A673 (cell line): ENCODE measurements at places on chromosomes 12 and 14. TPM values are rescaled to one million over a fixed set of nuclear protein-coding genes. Genes with fewer than 3 reads are reported as not detected.
A peak's percentile ranks its signal among the peaks of the same experiment; 100 is the strongest.

FBXO34 gene
- 20.9 and 21.4 TPM in 2 replicates for total RNA-seq

FAM181A gene
- total RNA-seq, result not detected in 2 replicates

DNA sequence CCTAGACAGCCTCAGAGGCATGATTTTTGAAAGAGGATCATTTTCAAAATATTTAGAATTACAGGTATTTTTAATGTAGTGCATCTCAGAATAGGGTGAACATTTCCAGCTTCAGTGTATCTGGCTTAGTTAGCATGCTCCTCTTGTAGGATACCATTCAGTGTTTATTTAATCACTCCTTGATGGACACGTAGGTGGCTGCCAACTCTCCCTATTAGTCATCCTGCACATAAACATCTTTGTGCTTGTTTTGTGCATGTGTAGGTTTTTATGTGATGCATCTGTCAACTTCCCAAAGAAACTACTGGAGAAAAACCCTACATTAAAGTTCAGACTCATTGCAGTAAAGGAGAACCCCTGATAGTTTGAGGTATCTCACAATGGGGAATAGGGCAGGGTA lies 52.5 kb upstream of the RBM19 start:
- no peak overlapping the region for H3K4me3 ChIP-seq
- DNase-seq, result no peak
- no peak overlapping the region for H3K27ac ChIP-seq
- peaks cover 3% of the 10 kb centered on the region for H3K27me3 ChIP-seq
- no peaks in the 10 kb centered on the region for H3K36me3 ChIP-seq

GRCh38 chr14:61025251-61026223 lies 44.5 kb downstream of the SLC38A6 start:
- peak overlapping the region; percentile 69 for H3K27ac ChIP-seq
- peak; percentile 88 for DNase-seq
- peaks cover 46% of the 10 kb centered on the region for H3K4me1 ChIP-seq
- H3K4me3 ChIP-seq, result no peak overlapping the region

DNA sequence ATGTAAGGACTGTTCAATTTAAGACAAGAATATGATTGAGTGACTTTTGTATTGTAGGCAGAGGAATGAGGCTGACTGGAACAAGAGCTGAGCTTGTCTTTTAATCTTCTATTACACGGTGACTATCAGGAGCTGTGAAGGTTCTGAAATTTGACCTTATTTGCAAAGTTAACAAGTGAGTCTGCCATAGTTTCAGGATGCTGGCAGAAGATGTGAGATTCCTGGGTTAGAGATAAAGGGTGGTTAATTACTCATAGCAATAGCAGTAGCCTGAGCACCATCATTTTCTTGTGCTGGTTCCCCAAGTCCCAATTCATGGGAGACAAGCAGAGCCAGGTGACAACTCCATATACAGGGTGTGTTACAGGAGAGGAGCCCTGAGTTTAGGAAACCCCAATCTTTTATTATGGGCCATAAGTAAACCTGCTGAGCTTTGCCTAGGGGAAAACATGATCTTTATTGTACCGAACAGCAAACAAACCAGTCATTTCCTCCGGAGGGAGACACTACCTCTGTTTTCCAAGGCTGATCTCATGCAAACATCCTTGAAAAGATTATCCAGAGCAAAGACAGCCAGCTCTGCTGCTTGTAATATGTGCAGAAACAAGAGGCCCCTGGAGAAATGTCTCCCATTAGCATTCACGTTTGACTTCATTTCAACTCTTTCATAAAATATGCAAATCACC lies 51.7 kb upstream of the DDX11 start:
- no peak overlapping the region for H3K4me3 ChIP-seq
- no peak overlapping the region for H3K27ac ChIP-seq
- no peak for DNase-seq

DNA sequence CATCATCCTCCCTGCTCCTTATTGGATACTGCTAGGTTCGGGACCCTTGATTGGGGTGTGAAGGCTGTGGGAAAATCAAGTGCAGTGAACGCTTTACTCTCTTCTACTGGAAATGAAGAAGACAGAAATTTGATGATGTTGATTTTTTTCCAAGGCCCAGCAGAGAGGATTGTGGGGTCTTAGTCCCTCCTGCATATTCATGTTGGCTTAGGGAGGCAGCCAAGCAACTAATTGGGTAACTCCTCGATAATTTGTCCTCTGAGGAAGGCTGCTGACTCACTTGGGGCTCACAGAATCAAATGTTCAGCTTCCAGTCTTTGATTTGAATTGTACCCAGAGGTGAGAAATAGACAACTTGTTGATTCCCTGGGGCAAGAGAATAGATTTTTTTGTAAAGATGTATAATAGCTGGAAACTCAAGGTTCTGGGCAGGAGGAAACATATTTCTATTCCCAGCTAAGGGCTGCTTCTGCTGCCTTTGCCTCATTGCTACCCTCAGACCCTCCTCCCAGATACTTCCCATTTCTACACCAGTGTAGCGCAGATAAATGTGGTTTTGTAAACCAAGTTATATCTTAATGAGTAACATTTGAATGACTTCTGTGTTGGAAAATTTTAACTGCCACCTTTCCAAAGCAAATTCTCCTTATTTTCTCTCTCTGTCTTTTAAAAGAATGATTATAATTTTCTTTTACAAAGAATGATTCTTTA lies 21.7 kb downstream of the NEUROD4 start:
- no peaks in the 10 kb centered on the region for H3K4me1 ChIP-seq
- peak; percentile 39 for DNase-seq
- H3K27me3 ChIP-seq, result peaks cover 7% of the 10 kb centered on the region
- no peak overlapping the region for H3K27ac ChIP-seq

DNA sequence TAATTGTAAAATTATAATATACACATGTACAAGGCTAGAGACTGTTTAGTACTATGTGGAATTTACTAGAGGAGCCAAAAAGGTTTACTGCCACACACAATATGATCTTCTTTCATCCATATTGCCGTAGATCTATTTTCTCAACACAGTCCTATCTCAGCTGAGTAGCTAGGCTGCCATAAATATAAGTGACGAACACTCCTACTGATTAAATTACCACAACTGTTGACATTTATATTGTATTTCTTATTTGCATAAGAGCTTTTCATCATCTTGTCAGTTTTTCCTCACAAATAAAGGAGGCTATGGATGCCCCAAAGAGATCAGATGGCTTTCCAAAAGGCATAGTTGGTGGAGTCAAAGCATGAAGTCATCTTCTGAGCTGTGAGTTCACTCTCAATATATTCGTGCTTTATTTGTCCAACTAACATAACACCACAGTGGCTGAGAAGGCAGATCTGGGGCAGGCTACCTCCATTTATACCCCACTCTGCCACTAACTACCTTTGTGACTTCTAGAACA lies 78.6 kb downstream of the CCDC59 start:
- no peak overlapping the region for H3K4me3 ChIP-seq
- DNase-seq, result no peak
- H3K4me1 ChIP-seq, result no peaks in the 10 kb centered on the region

DNA sequence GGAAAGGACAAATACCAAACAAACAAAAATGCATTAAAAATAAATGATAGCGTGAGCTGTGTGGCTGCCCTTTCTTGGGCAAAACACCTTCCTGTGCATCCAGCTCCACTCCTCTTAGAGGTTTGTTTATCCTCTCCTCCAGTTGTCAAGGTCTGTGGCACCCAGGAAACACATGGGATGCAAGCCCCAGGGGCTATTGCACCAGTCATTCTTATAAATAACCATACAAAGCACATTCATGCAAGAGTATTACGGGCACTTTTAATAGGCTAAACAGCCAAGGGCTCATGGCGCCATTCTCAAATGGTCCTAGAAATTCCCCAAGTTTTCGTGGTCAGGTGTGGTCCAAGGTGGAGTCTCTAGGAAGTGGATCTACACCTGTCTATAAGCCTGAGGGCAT lies 257.0 kb downstream of the DPF3 start:
- H3K4me3 ChIP-seq, result no peak overlapping the region
- no peak overlapping the region for H3K27ac ChIP-seq
- DNase-seq, result no peak

GRCh38 chr14:31930493-31931240 lies 146.4 kb upstream of the ARHGAP5 start:
- DNase-seq, result peak; percentile 37
- H3K27ac ChIP-seq, result no peak overlapping the region
- no peak overlapping the region for H3K4me3 ChIP-seq
- no peaks in the 10 kb centered on the region for H3K27me3 ChIP-seq
- no peaks in the 10 kb centered on the region for H3K36me3 ChIP-seq

TCP11L2 gene
- 0.39 and 3.0 TPM in 2 replicates for total RNA-seq

- no peaks in the 10 kb centered on the region for H3K27me3 ChIP-seq
- H3K4me1 ChIP-seq, result peaks cover 48% of the 10 kb centered on the region
- H3K36me3 ChIP-seq, result no peaks in the 10 kb centered on the region
- peak overlapping the region; percentile 15 for H3K27ac ChIP-seq
- DNase-seq, result peak; percentile 84
Observed at GRCh38 chr12:1047898-1048660, 57.1 kb downstream of the ERC1 start.

DNA sequence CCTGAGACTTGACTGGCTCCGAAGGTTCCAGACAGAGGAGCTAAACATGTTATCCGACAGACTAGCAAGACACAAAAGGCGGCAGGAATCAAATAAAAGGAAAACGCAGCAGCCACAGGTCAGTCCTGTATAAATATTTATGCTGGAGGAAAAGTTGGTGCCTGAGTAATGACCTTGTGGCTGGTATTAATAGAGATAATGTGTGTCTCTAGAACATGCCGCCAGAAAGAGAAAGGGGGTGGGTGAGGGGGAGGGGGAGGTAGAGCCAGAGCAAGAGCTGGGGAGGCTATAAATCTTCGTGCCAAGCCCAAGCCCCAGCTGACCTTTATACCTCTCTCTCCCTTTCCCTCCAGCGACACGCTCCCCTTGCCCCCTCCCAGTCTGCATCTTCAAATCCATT lies 590.4 kb downstream of the MED13L start:
- H3K4me3 ChIP-seq, result no peak overlapping the region
- H3K36me3 ChIP-seq, result no peaks in the 10 kb centered on the region
- no peak overlapping the region for H3K27ac ChIP-seq
- H3K27me3 ChIP-seq, result no peaks in the 10 kb centered on the region
- no peaks in the 10 kb centered on the region for H3K4me1 ChIP-seq
